Psoas muscle (tissue), 8 donors: ENCODE measurements at places on chromosomes 6 and 20. TPM values are rescaled to one million over a fixed set of nuclear protein-coding genes. Genes with fewer than 3 reads are reported as not detected.
A peak's percentile ranks its signal among the peaks of the same experiment; 100 is the strongest.

DNA sequence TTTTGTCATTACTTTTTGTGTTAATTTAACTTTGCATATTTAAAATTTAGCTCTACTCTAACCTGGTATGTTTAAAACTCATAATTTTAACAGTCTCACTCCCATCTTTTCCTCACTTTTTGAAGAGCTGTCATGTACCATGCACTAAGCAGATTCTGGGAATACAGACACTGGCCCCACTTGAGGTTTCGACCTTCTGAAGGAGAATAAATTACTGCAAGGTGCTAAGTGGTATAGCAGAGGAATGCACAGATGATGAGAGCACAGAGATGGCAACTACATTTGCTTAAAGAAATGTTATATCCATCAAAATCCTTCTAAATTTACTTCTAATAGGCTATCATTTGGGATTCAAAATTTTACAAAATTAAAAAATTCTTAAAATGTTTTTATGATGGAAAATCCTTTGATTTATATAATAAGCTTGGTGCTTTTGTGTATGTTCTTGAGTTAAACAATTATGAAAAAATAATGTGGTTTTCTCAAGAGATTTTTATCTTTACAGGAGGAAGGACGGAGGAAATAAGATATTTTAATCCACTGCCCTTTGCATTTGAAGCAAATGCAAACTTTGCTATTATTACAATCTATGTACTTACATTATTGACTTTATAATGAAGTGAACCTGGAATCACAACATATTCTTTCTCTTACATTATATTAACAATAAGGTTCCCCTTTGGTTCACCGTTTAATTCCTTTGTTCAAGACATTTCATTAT lies 79.3 kb downstream of the AHI1 start:
- DNase-seq = no peak

DNA sequence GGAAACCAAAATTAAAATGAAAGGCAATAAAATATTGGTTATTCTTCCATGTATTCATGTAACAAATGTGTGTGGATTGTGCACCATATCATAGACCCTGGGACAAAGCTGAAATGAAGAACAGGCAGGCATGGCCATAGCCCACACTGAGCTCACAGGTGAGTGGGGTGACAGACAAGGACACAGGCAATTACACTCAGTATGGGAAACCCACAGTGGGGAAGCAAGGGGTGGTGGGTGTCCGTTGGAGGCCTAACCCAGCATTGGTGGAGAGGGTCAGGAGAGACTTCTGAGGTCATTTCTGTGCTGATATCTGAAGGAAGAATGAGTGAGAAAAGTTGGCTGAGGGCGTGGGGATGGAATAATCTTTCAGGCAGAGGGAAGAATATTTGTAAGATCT lies 47.6 kb upstream of the MAP3K4 start:
- no peak for DNase-seq

DNA sequence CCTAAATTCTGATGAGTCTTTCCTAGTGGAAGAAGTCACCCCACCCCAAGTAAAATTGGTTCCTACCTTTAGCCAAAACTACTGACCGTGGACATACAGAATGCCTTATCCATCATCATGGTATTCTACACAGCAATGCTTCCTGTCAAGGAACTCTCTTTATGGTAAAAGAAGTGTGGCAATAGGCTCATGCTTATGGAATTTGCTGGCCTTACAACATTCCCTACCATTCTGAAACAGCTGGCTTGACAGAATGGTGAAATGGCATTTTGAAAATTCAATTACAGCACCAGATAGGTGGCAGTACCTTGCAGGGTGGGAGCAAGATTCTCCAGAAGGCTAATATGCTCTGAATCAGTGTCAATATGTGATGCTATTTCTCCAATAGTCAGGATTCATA lies 41.8 kb upstream of the BACH2 start:
- no peak for DNase-seq

Gene CGA
- 3.8 TPM for polyA plus RNA-seq

GRCh38 chr20:18837718-18838117 lies 24.1 kb downstream of the SCP2D1 start:
- no peak for DNase-seq

GRCh38 chr6:166936079-166936787 lies 20.1 kb downstream of the RNASET2 start:
- DNase-seq = no peak

Gene PTK6
- not detected for polyA plus RNA-seq

DNA sequence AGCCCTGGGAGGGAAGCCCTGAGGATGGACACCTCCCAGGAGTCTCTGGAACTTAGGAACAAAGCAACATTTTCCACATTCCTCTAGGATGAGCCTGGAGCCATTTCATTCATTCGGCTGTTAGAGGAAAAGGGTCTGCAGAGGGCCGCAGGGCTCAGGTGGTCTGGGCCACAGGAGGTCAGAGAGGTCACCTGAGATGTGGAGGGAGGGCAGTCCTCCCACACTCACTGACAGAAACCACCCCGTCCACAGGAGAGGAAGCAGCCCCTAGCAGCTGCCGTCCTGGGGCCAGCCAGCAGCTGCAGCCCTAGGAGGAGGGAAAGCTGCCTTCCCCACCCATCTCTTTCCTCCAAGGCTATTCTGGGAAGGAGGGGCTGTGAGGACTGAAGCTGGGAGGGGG lies 207.0 kb downstream of the CDC5L start:
- no peak for DNase-seq

Gene GABRR1
- not detected for polyA plus RNA-seq

DNA sequence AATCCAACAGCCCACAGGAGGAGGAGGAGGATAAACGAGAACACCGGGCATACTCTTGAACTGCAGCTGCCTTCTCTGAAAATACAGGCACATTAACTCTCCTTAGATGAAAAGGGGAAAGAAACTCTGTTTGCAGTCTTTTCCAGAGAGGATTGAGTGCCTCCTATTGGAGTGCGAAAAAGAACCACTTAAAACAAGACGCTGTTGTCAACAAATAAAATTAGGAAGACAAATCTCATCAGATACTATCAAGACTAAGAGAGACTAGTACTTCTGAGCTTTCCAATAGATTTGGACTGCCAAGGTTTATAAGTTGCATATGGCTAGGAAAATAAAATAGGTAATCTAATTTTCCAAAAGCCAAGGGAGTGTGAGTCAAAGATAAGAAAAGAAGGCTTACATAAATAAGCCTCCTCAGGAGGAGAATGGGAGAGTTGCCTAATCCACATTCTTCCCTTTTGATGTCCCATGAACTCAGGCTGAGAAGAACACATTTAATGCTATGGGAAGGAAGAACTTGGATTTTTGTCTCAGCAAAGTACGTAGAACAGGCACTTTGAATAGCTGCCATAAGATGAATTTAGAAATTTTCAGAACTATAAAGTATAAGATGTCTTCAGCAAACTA lies 154.7 kb downstream of the ARHGAP18 start:
- no peak for DNase-seq

GRCh38 chr20:63690898-63691710 lies 5.3 kb upstream of the TNFRSF6B start:
- DNase-seq = peak; percentile 54

Gene LCA5
- polyA plus RNA-seq = 1.1 TPM

DNA sequence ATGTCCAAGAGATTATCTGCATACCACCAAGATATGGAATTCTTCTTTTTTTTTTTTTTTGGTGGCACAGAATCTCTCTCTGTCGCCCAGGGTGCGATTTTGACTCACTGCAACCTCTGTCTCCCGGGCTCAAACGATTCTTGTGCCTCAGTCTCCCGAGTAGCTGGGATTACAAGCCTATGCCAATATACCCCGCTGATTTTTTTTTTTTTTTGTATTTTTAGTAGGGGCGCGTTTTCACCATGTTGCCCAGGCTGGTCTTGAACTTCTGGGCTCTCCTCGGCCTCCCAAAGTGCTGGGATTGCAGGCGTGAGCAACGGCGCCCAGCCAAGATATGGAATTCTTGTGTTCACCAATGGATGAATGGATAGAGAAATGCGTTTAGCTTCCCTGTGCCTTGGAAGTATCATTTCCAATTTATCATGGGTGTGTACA lies 31.0 kb downstream of the POM121L2 start:
- DNase-seq = no peak

Gene SYNDIG1
- polyA plus RNA-seq = 0.03 TPM

GRCh38 chr20:59568509-59569024 lies 35.8 kb upstream of the PHACTR3 start:
- no peak for DNase-seq

DNA sequence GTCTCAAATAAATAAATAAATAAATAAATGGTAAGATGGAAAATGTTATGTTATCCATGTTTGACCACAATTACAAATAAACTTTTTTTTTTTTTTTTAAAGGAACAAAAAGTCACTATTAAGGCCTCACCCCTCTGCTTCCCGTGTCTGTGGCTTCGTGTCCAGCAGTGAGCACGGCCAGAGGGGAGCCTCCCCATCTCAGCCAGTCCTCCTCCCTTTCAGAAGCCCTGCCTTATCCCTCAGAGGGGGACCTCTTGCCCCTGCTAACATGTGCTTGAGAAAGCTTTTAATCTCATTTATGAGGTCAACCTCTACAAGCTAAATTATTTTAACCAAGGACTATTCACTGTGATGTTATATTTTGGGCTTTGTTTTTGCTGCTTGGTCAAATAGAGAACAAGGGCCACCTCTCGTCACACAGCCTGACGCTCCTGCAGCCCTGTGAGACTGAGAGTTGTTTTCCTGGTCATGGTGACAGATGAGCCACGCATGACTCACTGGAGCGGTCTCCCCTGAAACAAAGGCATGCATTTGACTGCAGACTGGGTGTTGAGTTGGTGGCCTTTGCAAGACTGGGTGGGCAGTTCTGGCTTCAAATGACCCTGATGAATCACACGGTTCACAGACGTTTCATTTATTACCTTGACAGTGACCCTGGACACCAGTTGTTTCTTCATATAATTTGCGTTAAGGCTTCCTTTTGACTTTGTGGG lies 131.8 kb downstream of the TIAM2 start:
- no peak for DNase-seq

Gene PTGIS
- polyA plus RNA-seq = 3.6 TPM

DNA sequence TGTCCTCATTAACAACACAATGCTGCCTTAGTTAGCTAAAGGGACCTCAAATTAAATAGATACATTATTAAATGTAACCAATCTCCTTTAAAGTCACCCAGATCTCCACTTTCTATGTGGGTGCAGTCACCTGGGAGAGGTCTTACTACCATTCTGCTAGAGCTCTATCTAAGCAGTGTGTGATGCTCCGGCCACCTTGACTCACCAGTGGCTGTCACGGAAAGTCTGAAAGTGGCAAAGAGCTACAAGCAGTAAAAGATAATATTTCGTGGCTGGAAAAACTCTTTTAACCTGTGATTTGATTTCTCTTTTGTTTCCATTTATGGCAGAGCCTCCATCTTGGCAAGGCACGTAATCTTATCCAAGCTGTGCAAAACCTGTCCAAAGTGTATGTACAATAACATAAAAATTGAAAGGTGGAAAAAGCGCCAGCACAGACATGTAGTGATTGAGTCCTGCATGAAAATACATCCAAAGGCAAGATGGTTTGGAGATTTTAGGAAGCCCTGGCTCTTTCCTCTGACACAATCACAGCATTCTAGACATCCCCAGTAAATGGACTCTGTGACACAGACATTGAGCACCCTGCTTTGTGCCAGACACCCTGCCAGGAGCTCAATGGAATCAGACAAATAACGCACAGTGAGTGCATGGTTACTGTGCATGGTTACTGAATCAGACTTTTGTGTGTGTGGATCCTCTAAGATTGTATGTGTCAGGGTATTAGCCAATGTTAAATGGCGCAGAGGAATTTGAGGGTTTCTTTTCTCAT lies 116.6 kb downstream of the ADAT2 start:
- no peak for DNase-seq

- DNase-seq = no peak
Observed at GRCh38 chr6:161001421-161001820, 9.9 kb downstream of the MAP3K4 start.

DNA sequence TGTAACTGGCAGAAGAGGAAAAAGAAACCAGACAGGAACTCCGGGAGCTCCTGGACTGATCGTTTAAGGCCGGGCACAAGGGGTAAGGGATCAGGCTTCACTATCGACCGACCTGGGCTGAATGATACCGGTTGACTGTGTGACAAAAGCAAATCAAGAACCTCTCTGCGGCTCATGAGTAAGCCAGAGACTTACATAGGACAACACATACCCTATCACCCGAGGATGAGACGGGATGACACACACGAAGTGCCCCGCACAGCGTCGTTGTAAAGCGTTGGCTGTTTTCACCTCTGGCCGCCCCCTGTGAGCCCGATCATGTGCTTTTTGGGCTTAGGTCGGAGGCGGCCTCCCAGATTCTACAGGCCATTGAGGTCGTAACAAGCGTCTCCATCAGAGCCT lies 695 bp upstream of the TGIF2 start:
- DNase-seq = no peak

GRCh38 chr6:20658516-20658915 lies 124.3 kb downstream of the CDKAL1 start:
- no peak for DNase-seq

GRCh38 chr6:145015739-145016558 lies 719.4 kb downstream of the EPM2A start:
- no peak for DNase-seq

DNA sequence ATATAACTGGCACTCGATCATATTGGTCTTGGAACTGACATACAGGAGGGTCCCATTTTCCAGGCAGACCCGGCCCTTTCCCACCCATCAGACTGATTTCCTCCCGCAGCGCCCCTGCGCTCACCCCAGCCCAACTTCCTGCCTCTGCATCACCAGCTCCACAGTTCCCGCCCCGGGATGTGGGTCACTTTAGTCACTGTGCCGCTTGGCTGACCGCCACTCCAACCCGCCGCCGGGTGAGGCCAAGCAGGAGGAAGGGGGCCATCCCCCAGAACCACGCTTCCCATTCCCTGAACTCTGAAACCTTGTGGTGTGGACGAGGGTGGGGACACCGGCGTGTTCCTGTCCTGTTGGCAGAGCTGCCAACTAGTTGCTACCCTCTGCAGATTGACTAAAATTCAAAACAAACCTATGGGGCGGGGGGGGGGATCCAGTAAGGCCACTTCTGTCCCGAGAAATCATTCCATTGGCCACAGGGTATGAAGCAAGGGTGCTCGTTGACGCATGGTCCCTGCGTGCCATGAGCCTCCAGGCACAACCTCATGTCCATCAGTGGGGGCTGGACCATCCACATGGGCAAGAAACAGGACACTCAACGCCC lies 12.3 kb downstream of the TGM2 start:
- peak; percentile 84 for DNase-seq

DNA sequence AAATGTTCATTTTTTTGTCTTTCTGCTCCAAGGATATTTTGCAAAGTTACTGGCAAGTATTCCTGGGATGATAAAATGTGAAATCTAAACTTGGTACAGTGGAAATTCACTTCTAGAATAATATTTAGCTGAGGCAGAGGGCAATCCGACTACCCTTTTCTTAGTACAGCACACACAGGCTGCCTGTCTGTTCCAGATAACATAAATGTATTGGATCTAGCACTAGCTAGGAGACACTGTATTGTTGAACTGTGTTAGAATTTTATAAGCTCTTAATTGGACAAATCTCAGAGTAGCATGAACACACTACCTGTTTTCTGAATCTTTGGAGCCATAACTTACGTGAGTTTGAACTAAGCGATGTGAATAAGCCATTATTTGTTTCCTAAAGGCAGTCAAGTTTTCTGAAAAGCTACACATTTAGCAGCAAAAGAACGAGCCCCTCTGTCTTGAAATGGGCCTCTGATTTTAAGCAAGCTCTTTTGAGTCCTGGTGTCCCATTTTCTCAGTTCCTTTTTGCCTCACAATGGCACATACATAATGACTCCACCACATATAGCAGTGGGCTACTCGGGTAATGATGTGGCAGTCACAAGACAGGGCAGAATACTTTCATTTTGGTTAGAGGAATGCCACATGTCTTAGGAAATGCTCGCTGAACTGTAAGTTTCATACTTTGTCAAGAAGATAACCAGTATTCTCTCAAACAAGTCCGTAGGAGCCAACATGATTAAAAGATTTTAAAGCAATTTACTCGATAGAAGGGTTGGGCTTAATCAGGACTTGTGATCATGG lies 116.5 kb upstream of the ESR1 start:
- DNase-seq = no peak

- no peak for DNase-seq
Observed at GRCh38 chr6:126905917-126906316, 212.6 kb upstream of the RSPO3 start.
